Stimulated activated CD8-positive, alpha-beta memory T cell treated with anti-CD3 and anti-CD28 coated beads, Interleukin-7, amount 100 ng/mL, for 48 hours (primary cell): ENCODE measurements at places on chromosomes 1 and 21.

DNA sequence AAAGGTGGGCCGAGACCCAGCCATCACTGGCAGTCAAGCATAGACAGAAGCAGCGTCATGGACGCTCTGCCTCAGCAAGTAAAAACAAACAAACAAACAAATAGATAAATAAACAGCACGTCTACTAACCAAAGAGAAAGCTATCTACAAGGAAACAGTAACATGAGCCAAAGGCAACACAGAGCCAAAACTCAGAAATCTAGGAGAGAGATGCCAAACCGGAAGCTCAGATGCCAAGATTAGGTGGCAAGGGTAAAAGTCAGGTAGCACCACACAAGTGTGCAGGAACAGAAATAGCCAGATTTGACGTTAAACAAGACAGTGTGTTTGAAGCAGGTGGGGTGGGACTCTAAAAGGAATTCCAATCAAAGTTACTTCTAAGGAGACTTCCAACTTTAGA is 448.3 kb upstream of the NFIA start:
- DNase-seq: no peak

DNA sequence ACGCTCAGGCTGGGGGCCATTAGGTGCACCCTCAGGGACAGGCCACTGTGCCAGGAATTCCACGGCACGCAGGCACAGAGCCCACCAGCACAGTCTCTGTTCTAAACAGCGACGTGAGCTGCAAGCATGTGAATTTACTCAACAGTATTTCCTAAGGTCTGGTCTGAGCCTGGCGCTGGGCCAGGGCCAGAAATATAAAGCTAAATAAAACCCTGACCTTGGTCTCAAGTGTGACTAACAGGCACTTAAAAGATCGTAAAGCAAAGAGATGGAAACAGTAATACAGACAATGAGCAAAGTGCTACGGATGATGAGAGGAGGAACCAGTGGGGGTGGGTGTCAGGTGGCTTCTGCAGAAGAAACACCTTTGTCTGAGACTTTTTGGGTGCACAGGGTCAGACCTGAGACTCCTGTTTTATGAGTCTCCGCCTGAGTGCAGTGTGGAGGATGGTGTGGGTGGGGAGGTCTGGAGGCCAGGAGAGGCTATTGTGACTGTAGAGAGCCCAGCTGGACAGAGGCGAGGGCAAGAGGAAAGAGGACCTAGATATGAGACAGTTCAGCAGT is 53.4 kb upstream of the EDN2 start:
- DNase-seq: no peak

DNA sequence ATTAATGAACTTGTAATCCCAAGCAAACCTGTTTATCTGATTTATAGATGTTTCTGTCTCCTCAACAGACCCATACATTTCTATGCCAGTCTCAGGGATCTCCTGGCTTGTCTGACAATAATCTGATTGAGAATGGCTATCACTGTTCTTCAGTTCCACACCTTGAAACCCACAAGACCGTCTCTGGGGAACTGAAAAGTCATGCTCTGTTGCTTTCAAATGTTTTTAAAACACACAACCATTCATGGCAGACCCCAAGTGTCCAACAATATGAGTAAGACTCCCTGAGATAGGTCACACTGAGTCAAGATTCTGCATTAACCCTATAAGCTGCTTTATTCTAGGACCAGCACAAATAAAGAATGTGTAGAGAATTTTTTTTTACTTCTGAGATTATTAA is 611.2 kb upstream of the PLXNA2 start:
- no peak for DNase-seq

GRCh38 chr1:67792103-67792502 is 41.2 kb downstream of the GNG12 start:
- no peak for DNase-seq
